ENCODE measurements at places on chromosomes 2 and 18.
A peak's percentile ranks its signal among the peaks of the same experiment; 100 is the strongest.

DNA sequence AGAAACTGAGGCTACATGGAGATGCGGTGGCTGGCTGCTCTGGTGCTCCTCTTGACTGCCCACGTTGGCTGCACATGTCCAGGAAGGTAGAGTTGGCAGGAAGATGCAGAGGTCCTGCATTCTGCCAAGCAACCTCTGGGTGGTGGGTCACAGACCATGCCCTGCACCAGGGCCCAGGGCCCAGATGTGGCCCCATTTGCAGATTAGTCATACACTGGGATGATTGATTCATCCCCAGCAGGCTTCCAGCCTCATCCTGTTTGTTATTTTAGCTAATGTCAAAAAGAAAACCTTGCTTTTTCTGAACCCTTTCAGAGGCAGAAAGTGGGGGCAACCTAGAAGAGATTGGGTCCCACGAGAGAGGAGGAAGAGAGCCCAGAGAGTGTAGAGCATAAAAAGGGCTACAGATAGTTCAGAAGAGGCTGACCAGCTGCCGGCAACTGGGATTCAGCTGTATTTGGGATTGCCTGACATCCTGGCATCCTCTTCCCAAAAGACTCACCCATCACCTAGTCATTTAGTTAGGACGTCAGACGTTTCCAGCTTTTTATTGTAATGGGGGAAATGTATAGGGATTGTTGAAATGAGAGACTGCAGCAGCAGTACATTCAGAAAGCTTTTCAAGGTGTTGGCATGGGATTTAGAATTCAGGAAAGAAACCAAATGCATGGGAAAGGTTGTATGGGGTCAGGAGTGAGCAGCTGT is 101.9 kb downstream of the CTIF start:
- no peak for DNase-seq

- no peak for DNase-seq
Observed at GRCh38 chr2:230975927-230976326, 20.0 kb upstream of the SPATA3 start.

DNA sequence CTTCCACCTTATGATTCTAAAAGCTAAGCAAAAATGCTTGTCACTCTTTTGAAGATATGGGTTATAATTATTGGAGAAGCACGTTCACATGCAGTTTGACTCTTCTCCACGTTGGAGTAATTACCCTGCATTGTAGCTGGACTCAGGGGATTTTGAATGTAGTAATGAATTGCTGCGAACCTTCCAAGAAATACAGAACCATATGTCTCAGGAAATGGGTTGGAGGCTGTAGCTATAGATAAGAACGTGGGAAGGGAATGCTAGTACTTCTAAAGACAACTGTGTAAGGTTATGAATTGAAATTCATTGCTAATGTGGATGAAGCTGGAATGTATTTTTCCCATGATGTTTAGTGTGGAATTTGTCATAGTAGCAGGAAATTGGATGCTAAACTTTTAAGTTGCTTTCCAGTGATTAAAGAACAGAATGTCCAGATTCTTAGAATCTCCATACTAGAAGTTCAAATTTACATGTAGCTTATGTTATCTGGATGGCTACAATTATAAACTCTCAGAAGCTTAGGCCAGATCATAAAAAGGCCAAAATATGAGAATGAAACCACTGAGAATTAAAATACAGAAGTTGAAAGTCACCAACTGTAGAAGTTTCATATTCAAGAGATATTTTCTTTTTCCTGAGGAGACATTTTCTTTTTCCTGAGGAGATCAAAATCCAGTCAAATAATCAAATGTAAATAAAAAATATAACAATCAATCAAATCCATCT is 27.3 kb upstream of the SPOPL start:
- DNase-seq, result peak; percentile 86

DNA sequence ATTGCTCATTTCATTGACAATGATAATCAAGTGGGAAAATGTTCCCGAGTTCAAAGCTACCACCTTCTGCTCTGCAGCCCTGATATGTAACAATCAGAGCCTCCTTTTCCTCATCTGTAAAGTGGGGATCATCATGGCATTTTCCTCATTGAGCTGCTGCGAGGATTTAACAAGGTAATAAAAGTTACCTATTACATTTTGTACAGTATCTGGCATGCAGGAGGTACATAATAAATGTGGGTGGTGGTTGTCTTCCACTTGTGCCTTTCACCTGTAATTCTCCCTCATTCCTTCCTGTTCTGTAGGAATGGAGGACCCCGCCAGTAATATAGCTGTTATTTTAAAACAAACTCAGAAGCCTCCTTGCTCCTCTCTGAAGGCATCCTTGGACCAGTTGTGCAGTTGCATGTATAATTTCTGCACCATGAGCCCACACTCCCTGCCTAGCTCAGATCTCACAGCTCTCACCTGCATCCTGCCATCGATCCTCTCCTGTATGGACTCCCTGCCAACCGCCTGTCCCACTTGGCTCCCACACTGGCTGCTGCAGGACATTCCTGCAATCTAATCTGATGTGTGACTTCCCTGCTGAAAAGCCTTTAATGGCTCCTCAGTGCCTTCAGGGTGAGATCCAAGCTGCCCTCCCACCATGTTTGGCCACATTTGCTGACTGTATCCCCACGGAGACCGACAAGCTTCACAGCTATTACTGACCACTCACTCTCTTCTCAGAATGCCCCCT is 350.4 kb downstream of the EN1 start:
- no peak for DNase-seq

GRCh38 chr2:204977914-204978313 is 432.6 kb downstream of the PARD3B start:
- peak; percentile 14 for DNase-seq

DNA sequence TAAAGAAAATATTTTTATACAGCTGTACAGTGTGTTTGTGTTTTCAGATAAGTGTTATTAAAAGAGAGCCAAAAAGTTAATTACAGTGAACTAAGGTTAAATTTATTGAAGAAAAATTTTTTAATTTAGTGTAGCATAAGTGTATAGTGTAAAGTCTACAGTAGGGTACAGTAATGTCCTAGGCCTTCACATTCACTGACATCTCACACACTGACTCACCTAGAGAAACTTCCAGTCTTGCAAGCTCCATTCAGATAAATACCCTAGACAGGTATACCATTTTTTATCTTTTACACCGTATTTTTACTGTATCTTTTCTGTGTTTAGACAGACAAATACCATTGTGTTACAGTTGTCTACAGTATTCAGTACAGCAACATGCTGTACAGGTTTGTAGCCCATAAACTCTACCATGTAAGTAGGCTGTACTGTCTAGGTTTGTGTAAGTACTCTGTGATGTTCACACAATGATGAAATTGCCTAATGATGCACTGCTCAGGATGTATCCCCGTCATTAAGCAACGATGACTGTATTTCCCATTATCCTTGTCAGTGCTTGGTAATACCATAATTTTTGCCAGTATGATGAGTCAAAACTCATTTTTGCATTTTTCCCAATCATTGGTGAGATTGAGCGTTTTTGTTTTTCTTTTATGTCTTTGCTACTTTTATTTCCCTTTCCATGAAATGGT is 48.2 kb upstream of the B3GNT2 start:
- no peak for DNase-seq

GRCh38 chr18:67265464-67266245 is 250.9 kb downstream of the DSEL start:
- DNase-seq, result peak; percentile 67

DNA sequence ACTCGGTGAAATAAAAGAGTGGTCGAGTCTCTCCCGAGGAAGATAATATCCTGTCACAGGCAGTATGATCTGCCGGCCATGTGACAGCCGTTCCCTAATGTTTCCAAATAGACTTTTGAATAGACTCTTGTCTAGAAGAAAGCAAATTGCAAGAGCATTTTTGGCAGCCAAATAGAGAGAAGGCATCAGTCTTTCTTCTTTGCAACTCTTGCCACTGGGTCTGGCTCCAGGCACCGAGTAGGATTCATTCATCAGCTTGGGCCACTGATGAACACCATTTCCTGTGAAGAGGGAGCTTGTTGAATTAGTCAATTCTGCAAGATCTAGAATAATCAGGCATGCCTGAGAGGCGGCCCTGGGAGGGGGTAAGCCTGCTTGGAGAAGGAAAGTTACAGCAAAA is 165.6 kb downstream of the KLHL29 start:
- DNase-seq, result no peak

GRCh38 chr18:60024857-60025256 is 125.1 kb downstream of the PMAIP1 start:
- no peak for DNase-seq

Data from hematopoietic multipotent progenitor cell treated with erythropoietin and hydrocortisone succinate and interleukin-3 and kit ligand, for 4 days (in vitro differentiated cells).